ENCODE measurements at places on chromosomes 11 and 22.

DNA sequence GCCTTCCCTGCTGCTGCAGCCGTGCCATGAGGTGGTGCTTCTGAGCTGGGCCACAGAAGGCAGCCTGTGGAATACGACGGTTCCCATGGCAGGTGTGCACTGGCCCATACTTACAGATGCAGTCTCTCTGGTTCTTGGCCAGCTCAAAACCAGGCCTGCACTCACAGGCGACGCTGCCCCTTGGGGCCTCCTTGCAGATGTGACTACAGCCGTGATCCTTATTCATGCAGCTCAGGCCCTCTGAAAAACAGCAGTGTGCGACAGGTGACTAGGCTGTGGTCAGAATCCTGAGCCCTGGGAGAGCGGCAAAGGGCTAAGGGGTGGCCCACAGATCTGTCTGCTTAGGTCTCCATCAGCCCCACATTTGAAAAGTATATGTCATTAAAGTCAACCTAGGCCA lies 22.1 kb downstream of the SCUBE2 start:
- DNase-seq, result no peak

GRCh38 chr11:46725338-46726205 lies 6.6 kb downstream of the F2 start:
- no peak for DNase-seq

DNA sequence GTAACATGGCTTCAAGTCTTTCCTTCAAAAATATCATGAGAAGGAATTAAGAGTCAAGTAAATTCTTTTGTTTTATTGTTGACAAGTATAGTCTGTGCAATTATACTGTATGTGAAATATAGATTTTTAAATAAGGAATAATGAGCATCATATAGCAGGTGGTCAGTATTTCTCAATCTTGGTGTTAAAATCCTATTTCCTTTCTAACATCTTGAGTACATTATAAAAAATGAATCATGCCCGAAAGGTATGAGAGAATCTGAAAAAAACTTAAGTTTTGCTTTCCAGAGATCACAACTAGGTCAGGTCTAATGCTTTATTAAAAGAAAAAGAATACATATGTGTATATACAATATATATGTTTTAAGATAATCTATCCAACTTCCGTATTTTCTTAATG lies 53.1 kb downstream of the KIF18A start:
- no peak for DNase-seq

- DNase-seq, result no peak
Observed at GRCh38 chr11:59787816-59788215, 22.8 kb downstream of the MRPL16 start.

DNA sequence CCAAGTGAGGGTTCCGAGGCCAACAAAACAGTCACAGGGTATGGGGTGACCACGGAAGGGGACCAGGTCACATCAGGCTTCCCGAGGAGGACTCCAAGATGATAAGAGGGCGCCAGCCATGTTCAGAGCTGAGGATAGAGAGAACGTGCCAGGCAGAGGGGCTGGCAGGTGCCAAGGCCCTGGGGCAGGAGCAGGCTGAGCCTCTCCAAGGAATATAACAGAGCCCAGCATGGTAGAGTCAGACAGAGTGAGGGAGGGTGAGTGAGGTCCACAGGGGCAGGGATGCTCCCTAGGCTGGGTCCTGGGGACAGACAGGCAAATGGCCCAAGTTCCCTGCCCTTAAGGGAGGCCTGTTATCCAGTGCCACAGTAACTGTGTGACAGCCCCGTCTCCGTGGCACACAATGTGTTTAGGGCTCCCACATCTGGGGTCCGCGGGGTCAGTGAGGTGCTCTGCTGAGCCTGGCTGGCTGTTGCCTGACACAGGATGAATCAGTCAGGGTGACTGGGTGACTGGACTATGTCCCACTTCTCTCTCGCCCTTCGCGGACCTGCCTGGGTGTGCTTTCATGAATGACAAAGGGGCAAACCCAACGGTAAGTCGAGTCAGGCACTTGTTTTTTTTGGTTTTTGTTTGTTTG lies 105.3 kb downstream of the MPPED1 start:
- DNase-seq, result no peak

DNA sequence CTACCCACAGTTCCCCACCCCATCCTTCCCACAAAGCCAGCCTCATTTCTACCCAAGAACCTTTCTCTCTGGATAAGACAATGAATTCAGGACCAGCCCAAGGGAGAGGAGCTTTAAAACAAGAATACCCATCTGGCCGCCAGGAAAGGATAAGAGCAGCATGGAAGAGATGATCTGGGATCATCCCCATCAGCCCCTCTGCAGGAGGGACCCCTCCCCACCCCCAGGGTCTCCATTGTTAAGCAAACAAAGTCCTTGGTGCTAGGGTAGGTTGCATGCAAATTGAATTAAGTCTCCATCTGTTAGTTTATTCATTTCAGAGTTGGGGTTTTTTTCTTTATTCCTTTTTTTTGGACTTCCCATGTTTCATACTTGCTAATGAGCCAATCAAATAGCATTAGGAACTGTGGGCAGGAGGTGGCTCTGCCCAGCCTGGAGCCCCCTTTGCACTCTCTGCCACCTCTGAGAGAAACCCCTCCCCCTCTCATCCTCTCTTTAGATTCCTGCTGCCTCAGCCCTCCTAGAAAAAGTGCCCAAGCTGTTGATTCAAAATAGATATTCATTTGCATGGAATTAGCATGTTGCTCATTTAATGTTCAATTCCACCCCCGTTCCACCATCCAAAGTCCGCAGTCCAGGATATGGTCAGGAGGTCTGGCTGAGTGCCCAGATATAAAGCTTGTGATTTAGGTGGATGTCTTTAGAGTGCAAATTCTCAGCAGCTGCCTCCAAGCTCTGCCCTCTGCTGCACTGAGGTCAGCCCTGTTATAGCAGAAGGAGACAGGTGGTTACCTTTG lies 138.5 kb upstream of the NCAM1 start:
- DNase-seq, result no peak

DNA sequence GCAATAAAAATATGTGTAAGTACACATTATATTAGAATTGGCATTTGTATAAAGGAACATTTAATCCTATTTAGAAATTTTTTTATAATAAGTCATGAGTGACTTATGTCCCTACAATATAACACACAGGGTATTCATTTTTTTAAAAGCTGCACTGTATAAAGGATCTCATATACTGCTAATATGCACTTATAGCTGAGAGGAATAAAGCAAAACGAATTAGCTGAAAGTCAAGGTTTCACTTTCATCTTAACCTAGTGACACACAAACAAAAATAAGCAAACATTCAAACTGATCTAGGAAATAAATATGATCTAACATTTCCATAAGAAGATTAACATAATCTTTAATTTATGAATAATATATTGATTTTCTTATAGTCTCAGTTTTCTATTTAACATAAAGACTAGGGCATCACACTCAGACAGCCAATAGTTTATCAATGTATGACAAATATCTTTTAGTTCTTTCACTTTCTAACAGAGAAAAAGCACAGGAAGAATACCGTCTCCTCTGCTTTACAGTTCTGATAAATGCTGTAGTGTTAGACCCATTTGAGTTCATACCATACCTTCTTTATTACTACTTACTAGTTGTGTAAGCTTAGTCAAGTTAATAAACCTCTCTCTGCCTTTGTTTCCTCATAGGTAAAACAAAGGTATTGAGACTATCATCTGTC lies 42.9 kb downstream of the DCDC1 start:
- no peak for DNase-seq

DNA sequence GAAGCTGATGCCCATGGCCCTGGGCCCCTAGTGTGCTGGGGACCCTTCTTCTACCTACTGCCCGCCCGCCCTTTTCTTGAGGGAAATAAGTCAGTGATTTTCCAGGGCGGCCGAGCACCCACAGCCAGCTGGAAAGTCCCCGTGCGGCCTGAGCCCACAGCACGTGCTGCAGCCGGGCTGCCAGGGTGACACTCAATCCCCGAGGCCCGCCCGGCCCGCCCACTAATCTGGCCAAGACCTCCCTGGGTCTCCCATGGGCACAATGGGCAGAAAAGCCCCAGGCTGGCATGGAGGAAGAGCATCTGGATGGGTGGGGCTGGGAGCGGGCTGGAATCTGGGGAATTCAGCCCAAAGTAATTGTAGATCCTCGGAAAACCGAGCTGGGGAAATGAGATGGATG lies 24.8 kb downstream of the WNT7B start:
- DNase-seq, result no peak

DNA sequence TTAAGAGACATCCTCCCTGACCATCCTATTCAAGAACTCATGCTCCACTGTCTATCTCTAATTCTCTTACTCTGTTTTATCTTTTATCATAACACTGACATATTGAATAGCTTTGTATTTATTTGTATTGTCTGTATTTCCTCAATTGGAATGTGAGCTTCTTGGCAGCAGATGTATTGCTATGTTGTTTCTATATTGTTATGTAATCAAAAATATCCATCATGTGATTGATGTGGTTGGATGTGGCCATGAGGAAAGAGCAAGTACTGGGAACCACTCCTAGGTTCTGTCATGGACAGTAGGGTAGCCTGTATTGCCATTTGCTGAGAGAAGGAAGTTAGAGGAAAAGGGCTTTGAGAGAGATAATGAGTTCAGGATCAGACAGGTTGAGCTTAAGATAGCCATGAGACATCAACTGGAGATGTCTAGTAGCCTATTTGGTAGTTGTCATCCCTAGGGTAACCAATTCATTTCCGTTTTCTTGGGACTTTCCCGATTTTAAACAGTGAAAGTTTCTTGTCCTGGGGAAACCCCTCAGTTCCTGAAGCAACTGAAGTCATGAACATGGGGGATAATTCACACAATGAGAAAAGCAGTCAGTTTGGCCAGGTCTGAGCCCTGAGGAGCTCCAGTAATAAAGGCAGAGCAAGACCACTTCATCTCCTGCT lies 404.5 kb downstream of the INSC start:
- DNase-seq, result no peak

- no peak for DNase-seq
Observed at GRCh38 chr11:10899121-10899830, 41.4 kb upstream of the ZBED5 start.

DNA sequence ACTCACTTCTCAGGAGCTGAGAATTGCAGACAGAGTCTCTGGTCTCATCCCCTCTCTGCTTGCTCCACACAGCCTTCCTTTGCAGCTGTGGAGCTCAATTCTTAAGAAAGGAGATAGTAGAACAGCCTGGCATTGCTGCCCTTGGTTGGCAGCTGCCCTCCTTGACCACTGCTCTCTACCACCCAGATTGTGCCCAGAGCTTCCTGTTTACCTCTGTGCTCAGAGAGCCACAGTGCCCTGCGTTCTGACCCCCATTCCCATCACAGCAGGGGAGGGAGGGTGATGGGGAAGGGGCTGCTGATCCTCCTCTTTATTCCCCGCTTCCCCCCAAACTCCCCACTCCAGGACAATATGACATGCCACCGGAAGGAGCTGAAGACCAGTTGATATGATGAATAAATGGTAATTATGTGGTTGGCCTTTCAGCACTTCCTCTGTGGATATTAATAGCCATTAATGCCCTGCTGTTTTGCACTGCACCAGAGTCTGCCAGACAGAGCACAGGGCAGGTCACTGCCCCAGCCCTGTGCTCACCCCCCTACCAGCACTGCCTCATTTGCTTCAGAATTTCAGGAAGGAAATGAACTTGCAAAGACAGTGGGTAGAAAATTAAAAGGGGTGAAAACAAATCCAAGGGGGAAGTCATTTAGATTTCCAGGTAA lies 426.8 kb upstream of the CADM1 start:
- no peak for DNase-seq

- no peak for DNase-seq
Observed at GRCh38 chr11:26841818-26842473, 120.1 kb upstream of the SLC5A12 start.

- no peak for DNase-seq
Observed at GRCh38 chr11:83006877-83007330, 64.8 kb downstream of the RAB30 start.

GRCh38 chr11:72238040-72238450 lies 5.9 kb downstream of the PHOX2A start:
- peak; percentile 50 for DNase-seq

- DNase-seq, result no peak
Observed at GRCh38 chr11:17658211-17658610, 61.2 kb upstream of the MYOD1 start.

DNA sequence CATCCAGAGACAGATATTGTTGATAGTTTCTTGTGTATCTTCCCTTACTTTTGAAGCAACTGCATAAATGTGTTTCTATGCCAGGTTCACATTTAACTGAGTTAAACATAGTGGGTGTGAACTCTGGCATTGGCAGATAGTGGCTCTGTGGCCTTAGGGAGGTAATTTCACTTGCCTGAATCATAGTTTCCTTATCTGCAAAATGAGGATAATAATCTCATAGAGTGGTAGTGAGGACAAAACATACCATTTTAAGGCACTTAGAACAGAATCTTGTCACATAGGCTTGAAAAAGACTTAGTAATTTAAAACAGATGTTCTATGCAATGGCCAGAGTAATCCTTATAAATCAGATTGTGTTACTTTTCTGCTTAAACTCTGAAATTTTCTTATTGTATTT lies 56.4 kb upstream of the SYN3 start:
- no peak for DNase-seq

DNA sequence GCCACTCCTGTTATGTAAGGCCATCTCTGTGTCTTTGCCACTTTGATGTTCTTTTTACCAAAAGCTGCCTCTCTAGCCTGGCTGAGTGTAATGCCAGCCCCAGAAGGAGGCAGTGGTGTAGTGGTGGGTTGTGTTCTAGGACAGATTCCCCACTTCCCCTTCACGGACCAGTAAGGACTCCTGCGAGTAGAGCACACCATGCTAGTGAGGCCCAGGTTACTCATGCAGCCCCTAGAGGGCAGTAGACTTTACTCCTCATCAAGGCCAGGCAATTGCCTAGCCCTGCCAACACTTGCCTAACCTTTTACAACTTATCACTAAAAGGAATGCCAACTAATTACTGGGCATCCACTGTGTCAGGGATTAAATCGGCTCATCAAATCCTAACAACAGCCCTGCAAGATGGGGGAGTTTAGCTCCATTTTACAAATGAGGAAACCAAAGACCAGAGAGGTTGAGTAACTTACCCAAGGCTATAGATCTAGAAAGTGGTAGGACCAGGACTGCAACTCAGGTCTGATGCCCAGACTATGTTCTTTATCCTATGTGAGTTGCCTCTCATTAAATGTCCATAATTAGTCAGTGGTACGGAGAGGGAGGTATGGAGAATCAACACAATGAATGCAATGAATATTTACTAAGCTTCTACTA lies 75.3 kb downstream of the APIP start:
- peak; percentile 28 for DNase-seq

DNA sequence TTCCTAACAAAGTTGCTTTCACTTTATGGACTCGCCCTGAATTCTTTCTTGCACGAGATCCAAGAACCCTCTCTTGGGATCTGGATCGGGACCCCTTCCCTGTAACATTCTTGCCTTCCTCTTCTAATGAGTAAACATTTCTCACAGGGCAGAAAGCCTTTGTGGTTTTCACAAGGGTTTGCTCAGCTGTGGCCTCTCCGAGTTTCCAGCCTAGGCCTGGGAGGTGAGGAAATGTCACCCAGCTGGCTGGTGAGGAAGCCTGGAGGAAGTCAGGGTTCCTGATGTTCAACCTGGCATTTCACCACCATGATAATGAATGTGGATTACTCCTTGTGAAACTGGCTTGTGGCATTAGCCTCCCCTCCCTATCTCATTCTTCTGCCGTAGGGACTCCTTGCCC lies 224.9 kb downstream of the DSCAML1 start:
- DNase-seq, result no peak
